ENCODE measurements at places on chromosomes 5 and 9.

- no peak for DNase-seq
Measured at GRCh38 chr9:13388157-13388556, 108.7 kb upstream of the MPDZ start.

GRCh38 chr5:167413506-167413905, 877.9 kb upstream of the WWC1 start:
- no peak for DNase-seq

- DNase-seq = no peak
Measured at GRCh38 chr9:4617752-4618151, 44.3 kb upstream of the PLPP6 start.

GRCh38 chr9:94824913-94825610, 98.6 kb downstream of the AOPEP start:
- no peak for DNase-seq

DNA sequence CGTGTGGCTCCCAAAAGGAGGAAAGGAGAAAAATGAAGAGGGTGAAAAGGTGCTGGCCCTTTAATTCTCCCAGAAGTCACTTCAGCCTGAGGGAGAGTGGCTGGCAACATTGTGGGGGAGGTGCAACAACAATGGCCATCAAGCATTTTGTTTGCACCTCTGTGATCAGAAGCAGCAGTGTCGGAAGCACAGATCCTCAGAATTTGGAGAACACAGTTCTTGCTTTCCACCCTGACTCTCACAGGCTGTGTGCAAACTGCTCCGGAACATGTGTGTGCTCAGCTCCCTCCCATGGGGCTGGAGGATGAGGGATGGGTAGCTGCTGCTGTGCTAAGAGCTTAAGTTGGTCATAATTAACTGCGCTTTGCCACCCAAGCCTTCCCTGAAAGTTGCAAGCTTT, 127.1 kb downstream of the DPYSL3 start:
- DNase-seq = no peak

DNA sequence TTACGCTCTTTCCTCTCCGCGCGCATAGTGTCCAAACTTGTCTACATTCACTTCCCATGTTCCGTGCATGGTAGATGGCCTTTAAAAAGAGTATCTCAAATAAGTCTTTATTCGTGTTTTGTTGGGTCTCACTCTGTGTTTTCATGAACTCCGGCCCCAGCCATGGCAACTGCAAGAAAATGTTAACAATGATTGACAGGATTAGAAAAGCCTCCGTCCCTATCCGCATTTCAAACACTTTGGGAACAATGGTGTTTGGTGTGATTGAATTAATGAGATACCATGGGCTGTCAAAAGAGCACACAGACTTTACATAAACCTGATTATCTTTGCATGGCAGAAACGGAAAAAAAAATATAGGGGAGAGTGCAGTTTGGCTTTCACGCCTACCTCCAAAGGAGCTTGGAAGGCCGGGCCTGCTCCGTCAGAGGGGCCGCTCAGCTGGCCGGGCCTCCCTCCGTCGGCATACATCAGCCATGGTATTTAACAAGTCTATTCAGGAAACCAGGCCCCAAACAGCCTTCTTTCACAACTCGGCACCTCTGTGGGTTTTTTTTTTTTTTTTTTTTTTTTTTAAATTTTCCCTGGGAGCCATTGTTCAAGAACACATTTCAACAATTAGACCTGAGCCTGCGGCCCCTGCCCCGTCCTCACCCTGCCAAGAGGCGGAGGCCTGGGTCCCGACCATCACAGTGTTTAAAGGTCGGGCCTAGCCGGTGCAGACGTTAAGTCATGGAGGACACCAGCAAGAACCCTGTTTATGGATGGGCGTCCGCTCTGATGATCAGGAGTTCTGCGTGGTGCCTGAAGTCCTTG, 323.8 kb upstream of the IRX4 start:
- no peak for DNase-seq

GRCh38 chr9:8766096-8766495, 966.5 kb upstream of the DMAC1 start:
- no peak for DNase-seq

DNA sequence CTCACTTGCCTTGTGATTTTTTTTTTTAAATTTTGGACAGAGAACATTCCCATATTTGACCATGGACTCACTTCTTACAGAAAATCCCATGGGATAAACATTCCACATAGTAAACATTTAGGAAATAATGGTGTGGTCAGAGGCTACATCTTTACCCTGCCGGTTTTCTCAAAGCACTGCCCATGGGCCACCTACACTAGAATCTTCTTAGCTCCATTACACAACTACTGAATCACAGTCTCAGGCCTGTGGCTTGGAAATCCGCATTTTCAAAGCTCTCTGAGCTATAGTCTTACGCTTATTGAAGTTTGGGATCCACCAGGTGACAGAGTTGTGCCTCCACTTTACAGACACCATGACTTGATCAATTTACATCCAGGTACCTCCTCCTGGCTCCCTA, 39.4 kb downstream of the ALG2 start:
- DNase-seq = no peak

- no peak for DNase-seq
Measured at GRCh38 chr9:36325081-36325828, 67.0 kb upstream of the GNE start.

GRCh38 chr5:168324859-168325630, 33.6 kb downstream of the WWC1 start:
- DNase-seq = no peak

DNA sequence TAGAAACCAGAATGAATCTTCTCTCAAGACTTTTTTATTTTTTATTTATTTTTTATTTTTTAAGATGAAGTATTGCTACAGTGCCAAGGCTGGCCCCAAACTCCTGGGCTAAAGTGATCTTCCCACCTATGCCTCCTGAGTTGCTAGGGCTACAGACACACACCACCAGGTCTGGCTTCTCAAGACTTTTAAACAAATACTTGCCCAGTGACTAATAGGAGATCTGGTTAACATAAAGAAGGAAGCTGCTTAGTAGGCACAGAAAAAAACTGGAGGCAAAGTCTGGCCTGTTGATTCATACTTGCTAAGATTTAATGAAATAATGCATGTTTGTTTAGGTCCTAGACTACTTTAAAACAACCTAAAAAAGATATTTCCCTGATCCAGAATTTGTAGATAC, 43.8 kb downstream of the SLC38A9 start:
- no peak for DNase-seq

- no peak for DNase-seq
Measured at GRCh38 chr9:93673839-93674334, 97.5 kb downstream of the PHF2 start.

- no peak for DNase-seq
Measured at GRCh38 chr9:77966718-77967117, 64.9 kb downstream of the GNAQ start.

- DNase-seq = no peak
Measured at GRCh38 chr9:73269430-73270101, 117.9 kb downstream of the ANXA1 start.

GRCh38 chr5:79255786-79256557, 20.0 kb downstream of the JMY start:
- no peak for DNase-seq

GRCh38 chr9:83677596-83677995, 30.2 kb downstream of the UBQLN1 start:
- no peak for DNase-seq

- DNase-seq = no peak
Measured at GRCh38 chr5:73370640-73371583, 77.7 kb downstream of the FOXD1 start.

- DNase-seq = no peak
Measured at GRCh38 chr5:31530541-31531265, 1.2 kb downstream of the DROSHA start.

DNA sequence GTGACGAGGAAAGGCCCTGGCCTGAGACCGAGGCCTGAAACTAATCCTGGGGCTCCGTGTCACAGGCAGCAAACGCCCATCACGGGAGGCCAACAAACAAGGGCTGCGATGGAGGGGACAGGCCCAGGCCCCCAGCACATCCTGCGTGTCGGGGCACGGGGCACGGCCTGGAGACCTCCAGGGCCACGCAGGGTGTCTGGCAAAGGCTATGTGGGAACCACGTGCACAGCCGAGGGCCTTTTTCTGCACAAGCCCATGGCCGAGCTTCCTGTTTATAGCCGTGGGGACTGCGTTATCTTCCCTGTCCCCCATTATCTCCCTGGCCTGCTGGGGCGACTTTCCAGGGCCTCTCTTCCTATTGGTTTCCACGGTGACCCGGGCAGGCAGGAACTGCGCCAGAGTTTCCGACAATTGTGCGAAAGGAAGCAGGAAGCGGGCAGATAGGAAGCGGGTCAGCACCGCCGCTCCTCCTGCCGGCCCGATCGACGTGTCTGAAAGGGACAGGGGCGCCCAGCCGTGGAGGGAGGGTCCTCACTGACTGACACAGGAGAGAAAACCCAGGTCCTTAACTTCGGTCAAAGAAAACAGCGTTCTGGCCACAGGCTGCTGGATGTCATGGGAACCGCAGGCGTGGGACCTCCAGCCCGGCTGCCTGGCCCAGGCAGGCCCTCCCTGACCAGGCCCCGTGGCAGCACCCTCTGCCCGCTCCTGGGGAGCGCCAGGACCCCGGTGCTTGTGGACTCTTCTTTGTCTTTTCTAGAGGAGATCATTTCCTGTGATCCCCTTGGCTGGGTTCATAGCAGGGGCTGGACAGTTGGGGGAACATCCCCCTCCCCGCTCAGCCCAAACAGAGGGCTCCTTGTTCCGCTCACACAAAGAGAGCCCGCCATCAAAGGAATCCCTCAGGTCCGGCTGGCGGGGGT, 29.1 kb upstream of the SEC16A start:
- DNase-seq = no peak

GRCh38 chr5:37665889-37666288, 174.0 kb downstream of the GDNF start:
- DNase-seq = no peak

GRCh38 chr5:142798099-142798770, 28.1 kb downstream of the ARHGAP26 start:
- DNase-seq = peak; percentile 22

DNA sequence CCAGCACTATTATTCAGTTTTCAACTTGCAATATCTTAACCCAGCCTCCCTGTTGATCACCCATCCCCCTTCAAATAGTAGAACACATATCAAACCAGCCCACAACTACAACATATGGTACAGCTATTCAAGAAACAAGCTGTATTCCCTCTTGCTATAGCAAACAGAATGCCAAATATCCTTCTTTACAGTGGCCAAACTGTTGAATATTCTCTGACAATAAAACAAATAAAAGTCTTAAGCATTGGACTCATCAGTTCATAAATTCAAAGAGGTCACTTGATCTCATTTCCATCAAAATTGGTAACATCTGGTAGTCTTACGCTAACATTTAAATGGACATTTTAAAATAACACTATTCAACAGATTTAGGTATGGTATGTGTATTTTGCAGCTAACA, 350.8 kb downstream of the EFNA5 start:
- DNase-seq = no peak

DNA sequence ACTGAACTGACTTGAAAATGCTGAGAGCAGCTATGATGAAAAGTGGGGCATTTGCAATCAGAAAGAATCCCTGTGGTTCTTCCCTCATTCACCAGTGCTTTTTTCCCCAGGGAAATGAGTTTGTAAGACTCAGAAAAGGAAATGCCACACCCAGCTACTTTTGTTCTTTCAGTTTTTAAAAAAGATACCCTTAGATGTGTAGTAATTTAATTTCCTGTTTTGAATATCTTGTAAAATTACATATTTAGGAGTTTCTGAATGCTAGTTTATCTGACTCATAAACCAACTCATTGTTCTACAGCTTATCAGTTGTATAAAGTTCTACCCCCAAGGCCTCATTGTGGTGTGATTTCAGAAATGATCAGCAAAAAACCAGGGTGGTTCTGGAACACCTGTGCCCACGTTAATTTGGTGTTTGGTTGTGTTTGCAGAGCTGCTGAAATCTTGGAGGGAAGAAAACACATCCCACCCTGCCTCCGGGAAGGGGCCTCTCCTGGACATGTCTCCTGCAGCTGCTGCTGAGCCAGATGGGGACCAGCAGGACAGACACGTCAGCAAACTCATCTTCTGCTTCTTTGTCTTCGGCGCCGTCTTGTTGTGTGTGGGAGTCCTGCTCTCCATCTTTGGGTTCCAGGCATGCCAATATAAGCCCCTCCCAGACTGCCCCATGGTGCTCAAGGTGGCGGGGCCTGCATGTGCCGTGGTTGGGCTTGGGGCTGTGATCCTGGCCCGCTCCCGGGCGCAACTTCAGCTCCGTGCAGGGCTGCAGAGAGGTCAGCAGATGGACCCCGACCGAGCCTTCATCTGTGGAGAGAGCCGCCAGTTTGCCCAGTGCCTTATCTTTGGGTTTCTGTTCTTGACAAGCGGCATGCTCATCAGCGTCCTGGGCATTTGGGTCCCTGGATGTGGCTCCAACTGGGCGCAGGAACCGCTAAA, 2.8 kb downstream of the TMEM171 start:
- DNase-seq = no peak

- DNase-seq = no peak
Measured at GRCh38 chr9:3751125-3751758, 225.4 kb upstream of the RFX3 start.

GRCh38 chr5:34007201-34007620, 639 bp downstream of the AMACR start:
- no peak for DNase-seq

DNA sequence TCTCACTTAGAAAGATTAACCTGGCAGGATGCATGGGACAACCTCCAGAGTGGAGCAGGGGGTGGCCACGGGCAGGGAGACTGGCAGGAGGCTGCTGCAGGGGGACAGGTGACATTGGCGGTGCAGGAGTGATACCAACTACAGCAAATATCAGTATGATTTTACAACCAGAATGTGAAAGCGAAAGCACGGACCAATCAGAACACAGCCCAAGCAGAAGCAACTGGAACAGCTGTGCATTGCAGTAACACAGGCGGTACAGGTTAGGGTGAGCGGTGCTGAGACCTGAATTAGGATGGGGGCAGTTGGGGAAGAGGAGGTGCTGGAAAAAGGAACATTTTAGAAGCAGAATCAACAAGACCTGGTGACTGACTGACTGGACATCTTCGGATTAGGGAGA, 29.3 kb downstream of the POLR1E start:
- DNase-seq = no peak

GRCh38 chr5:82735160-82735789, 341.9 kb downstream of the TMEM167A start:
- DNase-seq = no peak

- DNase-seq = no peak
Measured at GRCh38 chr5:58827463-58827862, 244.6 kb downstream of the RAB3C start.

DNA sequence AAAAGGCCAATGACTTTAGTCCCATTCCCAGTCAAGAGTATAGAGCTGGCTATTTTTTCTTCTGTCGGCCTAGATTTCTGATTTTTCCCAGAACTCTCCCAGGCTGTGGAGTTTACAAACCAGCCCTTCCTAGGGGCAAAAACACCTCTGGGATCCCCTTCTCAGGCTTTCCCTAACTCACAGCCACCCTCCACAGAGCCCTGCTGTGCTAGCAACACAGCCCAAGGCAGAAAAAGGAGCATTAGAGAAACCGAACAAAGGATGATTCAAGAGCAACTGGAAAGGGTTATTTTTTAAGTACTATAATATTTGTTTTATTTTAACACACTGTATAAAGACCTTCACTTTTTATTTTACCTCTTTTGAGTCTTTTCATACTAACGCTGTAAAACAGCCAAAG, 234.8 kb downstream of the GLIS3 start:
- no peak for DNase-seq
